ENCODE measurements at places on chromosomes 5 and 9.

DNA sequence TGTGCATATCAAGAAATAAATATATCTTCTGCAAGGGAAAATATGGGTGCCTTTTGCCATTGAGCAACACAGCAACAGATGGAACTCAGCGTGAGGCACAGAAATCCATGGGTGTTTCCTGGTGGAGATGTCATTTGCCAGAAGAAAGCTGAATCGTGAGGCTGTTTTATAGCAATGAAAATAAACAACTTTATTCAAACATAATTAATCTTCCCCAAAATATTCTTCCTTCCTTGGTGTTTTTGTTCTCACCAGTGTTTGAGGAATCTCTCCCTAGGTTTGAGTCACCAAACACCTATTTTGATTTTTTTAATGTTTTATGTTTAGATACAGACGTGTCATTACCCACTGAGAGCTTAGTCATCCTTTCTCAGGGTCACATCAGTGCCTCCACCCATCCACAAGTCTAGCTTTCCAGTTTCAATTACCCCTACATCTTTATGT lies 65.8 kb upstream of the PAPPA start:
- no peak for DNase-seq

DNA sequence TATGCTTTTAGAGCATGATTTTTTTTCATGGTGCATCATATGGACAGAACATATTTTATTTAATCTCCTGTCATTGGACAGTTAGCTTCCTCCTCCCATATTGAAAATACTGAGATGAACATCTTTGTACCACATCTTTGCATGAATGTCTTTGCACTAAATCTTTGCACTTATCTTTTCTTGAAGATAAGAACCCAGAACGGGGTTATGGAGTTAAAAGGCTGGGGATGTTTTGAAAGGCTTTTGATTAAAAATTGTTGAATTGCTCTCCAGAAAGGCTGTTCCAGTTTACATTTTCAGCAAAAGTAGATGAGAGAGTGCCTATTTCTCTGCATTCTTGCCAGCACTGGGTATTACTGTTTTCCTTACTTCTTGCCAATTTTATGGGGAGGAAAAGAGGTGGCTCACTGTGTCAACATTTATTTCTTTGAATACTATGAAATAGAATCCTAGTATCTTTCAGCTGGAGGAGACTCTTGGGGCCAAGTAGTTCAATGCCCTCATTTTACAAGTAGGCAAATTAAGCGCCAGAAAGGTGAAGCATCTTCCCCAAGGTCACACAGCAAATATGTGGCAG lies 7.2 kb downstream of the NCS1 start:
- no peak for DNase-seq

GRCh38 chr5:109718216-109718615 lies 28.5 kb downstream of the MAN2A1 start:
- DNase-seq, result no peak

- no peak for DNase-seq
These were observed 21.1 kb downstream of the ZDHHC11B start for GRCh38 chr5:763397-763796.

DNA sequence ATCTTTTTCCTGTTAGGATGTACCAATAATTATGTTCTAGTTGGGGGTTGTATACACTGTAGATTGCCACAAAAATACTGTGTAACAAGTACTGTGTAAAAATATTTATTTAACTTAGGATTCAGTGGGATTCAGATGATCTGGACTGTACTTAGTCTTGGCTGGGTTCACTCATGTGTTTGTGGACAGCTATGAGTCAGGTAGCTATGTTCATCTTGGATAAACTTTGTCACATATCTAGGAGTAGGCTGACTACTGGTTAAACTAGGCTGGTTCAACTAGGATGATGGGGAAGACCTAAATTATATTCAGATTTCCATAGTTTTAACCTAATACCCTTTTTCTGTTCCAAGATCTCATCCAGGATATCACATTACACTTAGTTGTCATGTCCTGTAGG lies 32.1 kb upstream of the TNFSF15 start:
- no peak for DNase-seq

DNA sequence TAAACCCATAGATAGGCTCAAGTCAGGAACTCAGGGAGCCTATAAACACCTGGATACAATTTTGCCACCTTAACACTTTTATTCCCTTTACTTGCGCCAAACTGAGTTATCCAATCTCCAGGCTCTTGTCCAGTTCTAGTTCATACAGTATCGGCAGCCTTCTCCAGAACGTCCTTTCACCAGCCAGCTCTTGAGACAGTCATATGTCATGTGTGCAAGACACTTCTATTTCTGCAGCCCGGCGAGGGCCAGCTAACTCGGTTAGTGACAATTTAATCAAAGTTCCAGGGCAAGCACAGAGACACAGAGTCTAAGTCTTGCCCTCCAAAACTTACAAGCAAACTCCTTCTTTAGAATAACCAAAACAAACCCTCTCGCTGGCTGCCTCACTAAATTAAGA lies 12.9 kb downstream of the ABCA1 start:
- no peak for DNase-seq

GRCh38 chr5:50749873-50750272 lies 83.4 kb downstream of the PARP8 start:
- no peak for DNase-seq

All from OCI-LY7 (cell line).